ENCODE measurements at places on chromosomes 1 and 21.
A peak's percentile ranks its signal among the peaks of the same experiment; 100 is the strongest.

- no peak for DNase-seq
These were observed 108.5 kb upstream of the GNG12 start for GRCh38 chr1:67941746-67942145.

DNA sequence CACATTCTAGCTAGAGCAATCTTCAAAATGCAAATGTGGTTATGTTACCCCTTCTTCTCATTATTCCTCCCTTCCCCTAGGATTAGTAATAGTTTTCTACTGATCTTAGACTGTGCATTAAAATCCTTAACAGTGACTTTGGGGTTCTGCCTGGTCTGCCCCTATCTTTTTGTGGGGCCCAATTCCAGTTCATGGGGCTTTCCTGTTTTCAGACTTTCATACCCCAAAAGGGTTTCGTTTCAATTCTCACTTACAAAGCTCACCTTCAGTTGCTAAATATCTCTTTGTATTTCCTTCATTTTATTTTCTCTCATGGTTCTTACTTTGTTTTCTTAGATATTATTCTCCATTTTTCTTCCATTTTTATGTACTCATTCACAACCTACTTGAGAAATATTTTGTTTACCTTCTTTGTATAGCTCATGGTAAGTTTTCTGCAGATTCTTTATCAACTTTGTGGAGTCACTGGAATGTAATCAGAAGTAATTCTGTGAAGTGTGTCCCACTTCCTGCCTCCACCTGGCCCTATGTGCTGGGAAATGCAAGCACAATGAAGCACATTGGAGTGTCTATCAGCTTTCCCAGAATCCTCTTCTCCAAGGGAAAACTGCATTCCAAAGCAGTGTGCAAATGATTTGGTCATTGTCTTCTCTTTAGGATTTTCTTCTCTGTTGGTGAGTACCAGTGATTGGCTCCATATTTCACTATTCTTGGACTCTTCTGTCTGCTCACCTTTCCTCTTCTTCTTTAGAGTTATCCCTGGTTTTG is 350.2 kb downstream of the ZNF326 start:
- no peak for DNase-seq

DNA sequence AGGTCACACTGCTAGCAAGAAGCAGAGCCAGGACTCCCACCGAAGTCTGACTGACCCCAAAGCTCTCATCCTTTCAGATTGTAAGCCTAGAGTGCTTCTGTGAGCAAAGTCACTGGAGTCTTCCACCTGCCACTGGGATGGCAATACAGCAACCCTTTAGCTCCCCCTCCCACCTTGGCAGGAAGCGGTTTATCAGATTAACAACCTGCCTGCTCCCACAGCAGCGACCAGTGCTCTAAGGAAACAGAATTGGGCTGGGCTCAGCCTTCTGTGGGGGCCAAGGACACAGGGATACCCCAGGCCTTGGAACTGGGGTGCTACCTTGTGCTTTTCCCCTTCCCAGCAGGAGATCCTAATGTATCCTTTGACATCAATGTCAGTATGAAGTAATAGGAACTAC is 76.0 kb downstream of the GFI1 start:
- DNase-seq = no peak

DNA sequence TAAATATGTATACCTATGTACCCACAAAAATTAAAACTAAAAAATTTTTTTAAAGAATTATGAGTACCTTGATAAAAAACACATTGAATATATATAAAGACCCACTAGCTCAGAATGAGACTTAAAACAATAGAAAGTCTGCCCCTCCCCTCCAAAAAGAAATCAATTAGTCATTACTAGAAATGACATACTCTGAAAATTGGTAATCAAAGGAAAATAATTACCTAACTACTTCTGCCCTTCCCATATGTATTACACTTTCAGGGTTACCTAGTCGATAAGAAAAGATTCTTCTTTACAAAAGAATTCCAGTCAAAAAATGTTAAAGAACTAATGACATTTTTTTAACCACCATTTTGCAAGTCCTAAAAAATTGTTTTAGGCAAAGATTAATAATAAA is 34.7 kb downstream of the VAV3 start:
- DNase-seq = no peak

DNA sequence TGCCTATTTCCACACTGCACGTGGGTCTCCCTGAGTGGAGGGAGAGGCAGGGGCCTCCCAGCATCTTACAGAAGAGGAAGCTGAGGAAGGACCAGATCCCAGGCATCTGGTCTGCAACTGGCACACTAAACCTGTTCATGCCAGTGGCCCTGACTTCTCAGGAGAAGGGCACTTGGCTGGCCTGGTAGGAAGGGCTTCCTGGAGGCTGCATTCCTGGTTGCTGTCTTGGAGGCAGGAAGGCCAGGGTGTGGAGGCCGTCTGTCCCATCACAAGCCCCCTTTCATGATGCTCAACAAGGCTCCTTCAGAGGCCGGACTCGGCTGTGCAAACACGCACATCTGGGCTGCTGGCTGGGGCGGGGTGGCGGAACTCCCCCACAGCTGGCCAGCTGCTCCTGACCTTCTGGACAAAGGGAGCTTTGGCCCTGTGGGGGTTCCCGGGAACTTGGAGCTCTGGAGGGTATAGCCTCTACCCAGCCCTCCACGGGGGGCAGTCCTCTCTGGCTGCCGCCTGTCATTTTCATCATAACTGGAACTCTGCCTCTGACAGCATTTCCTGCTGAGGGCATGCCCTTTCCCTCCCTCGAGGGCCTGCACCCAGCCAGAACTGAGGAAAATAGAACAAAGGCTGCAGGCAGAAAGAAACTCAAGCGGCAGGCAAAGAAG is 39.2 kb upstream of the POU3F1 start:
- no peak for DNase-seq

GRCh38 chr1:41546833-41547135 is 62.3 kb upstream of the EDN2 start:
- no peak for DNase-seq

DNA sequence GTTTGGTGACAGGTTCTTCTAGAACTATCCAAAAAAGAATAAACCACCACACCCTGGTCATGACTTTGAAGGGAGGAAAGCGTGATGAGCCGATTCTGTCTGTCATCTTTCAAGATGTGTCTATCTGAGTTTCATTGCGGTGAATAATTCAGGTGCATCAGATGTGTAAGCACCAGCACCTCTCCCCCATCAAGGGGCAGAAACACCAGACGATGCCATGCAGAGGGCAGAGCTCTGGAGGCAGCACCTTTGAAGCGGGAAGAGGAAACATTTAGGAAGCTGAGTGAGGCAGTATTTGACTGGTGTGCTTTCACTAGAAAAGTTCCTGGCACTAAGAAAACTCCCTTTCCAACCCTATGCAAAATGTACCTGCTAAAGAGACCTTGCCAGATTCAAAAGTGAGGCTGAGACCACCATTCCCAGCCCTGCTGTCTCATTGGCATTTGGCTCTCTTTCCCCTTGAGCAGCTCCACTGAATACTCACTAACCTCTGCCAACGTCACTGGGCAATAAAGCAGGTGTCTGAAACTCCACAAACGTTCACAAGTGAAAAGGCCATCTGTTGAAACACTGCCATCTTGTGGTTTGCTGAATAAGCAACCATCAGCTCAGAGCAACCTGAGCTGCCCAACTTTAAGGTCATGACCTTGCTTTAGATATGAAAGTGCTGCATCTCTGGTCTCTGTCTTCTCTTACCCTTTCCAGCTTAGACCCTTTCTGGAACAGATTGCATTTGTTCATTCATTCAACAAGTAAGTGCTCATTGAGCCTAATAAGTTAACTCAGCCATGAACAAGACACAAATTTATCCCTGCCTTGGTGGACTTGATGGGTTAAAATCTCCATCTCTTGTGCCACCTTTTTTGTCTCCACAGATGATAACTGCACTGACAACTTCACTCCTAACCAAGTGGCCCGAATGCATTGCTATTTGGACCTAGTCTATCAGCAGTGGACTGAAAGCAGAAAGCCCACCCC is 228.6 kb downstream of the PAPPA2 start:
- DNase-seq = peak; percentile 28

GRCh38 chr1:161091796-161092507 is 2.6 kb upstream of the NECTIN4 start:
- DNase-seq = no peak

DNA sequence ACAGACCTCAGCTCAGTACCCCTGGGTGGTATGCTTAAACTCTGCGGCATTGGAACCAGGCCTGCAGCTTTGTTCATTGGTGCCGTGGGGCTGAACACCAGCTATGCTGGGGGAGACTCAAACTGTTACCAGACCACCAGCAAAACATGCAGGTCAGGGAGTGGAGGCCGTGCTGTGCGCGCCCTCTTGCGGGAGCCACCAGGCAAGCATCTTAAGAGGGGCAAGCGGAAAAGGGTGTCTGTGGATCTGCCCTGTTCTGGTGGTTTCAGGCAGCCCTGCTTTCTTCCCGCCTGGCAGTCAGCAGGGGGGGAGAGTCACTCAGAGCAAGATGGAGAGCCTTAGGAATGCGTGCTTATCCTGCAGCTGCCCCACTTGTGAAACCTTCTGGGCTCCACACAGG is 276.9 kb upstream of the ZRANB2 start:
- no peak for DNase-seq

- no peak for DNase-seq
These were observed 80.8 kb upstream of the DYNLT5 start for GRCh38 chr1:66671455-66671854.

DNA sequence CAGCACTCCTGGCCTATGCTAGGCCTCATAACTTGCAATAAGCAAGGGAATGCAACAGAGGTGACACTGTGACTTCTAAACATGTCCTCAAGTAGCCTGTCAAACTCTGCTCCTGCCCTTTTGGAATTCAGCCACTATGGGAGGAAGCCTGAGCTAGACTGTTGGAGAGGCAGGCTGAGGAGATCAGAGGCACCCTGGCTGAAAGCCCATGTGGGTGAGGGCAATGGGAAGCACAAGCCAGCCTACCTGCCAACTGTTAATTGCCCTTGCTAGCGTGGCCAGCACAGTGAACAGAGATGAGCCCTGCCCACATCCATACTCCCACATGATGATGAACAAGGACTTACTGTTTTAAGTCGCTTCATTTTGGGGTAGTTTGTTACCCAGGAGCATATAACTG is 17.7 kb downstream of the GNB1 start:
- DNase-seq = no peak

GRCh38 chr21:46388896-46389295 is 64.9 kb downstream of the PCNT start:
- DNase-seq = no peak

- no peak for DNase-seq
These were observed 25.9 kb downstream of the COL6A1 start for GRCh38 chr21:46007492-46007868.

Data from fibroblast of the conjunctiva (primary cell).